ENCODE measurements at places on chromosomes 11 and 22.

DNA sequence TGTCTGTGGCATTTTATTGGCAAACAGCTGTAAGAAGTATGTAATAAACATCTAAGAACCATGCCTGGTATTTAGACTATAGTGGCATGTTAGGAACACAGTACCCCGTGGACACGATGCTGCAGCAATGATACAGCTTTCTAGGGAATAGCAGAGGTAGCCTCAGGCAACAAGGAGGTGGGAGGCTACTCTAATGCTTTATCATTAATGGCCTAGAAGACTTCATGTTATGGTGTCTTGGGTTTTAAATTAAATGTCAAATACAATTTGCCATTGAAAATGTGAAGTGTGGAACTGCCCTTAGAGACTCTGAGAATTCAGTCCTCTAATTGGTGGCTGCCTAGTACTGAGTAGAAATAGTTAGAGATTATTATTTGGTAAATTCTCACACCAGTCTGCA is 516.9 kb downstream of the CNTN5 start:
- no peak for DNase-seq

- no peak for DNase-seq
These were observed 428 bp downstream of the SCN3B start for GRCh38 chr11:123653827-123654565.

- DNase-seq: no peak
These were observed 578.4 kb upstream of the CCDC90B start for GRCh38 chr11:83864412-83865057.

GRCh38 chr22:26544489-26544888 is 32.2 kb upstream of the TFIP11 start:
- DNase-seq: no peak

DNA sequence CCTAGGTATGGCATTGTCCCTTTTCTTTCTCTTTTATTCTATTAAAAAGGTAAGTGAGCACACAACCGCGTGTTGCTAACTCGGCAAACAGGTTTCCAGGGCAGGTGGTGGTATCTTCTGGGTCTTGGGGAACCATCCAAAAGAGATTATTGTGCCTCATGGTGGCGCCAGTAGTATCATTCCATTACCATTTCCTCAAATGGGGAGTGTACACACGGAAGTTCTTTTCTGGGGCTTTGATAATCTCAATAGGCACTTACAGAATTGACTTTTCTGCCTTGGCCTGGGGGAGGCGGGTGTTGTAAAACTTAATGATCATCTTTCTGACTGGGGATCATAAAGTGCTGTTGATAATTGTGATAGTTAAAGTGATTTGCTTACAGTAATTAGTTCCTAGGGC is 234.1 kb downstream of the KIRREL3 start:
- no peak for DNase-seq

DNA sequence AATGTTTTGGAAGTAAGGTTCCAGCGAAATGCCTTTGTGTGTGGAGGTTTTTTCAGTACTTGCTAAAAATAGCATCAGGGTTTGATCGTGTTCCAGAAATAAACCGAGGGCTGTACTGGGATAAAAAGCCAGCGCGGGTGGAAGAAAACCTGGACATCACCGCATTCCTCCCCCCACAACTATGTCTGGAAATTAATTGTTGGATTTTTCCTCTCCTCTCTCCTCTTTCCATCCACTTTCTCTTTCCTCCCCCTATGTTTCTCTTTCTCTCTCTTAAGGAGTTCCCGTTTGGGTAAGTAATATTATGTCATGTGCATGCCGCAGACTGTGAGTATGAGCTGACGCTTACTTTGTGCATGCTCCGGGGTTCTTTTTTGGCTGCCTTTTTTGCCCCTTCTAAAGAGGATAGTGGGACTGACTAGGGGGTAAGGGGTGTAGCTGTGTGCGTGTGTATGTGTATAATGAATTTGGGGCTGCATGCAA is 104.2 kb upstream of the HSD17B12 start:
- no peak for DNase-seq

DNA sequence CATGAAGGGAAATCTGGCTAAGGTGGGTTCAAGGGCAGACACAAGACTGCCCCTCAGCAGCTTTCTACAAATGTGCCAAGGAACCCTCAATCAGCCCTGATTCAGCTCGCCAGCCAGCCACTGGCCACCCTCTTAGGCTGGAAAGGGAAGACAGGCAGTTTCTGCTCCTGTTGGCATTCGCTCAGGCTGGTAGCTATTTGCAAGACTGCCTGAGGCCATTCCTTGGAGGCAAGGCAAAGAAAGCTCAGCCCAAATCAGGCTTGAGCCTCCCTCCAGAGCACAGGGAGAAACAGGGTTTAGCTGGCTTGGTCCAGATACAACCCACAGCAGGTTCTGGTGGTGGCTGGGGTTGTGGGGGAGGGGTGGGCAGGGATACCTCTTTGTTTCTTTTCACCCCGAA is 19.2 kb downstream of the TP53I11 start:
- DNase-seq: no peak

GRCh38 chr11:96035740-96036078 is 111.8 kb upstream of the MTMR2 start:
- DNase-seq: no peak

GRCh38 chr11:20205807-20206206 is 45.5 kb upstream of the DBX1 start:
- no peak for DNase-seq

DNA sequence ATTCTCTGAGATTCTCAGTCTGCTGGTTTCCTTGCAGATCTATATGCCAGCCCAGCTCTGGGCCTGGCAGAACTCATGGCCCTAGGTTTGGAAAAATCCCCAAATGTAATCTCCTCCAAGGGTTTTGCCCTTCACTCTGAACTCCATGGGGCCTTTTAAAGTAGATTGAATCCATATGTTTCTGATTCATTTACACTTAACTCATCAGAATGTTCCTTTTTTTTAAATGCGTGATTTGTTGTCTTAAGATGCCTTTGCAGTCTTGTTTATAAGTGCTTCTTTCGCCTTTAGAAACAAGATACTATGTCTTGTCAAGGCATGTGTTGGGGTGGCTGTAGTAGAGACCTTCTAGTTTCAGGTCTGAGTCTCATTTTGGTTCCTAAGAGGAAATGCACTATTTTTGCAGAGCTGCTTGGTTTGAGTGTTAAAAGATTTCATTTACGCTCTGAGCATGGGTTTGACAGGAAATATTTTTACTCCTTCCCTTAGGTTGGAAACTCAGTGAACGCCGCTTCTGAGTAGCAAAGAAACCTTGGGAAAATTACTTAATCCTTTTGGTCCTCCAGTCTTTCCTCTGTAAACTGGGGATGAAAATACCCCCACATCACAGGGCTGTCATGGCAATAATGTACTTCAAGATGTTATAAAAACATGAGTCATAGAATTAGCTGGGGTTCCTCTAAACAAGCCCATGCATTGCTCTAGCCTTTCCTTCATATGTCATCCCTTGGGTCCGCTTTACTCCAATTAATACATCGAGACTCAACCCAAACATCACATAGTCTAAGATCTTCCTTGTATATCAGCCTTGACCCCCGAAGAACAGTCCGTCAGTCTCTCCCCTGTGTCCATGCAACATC is 83.5 kb downstream of the SNX19 start:
- no peak for DNase-seq

GRCh38 chr11:83723999-83724398 is 437.8 kb upstream of the CCDC90B start:
- no peak for DNase-seq

- DNase-seq: no peak
These were observed 452.6 kb downstream of the NELL1 start for GRCh38 chr11:21121991-21122390.

DNA sequence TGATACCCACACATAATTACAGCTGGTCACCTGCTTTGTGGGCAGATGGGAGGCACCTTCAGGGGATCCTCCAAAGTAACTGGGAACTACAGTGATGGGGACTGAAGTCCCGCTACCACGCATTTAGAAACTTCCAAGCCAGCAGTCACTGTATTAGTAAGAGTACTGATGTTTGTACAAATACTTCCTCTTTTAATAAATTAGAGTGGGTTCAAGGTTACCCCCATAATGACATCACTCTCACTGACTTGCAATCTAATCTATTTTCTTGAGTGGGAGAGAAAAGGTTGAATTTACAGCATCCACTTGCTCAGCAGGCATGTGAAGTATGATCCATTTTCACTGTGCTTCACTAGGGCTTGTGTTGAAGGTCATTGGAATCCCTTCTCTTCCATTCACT is 72.1 kb upstream of the TIMP3 start:
- DNase-seq: no peak

DNA sequence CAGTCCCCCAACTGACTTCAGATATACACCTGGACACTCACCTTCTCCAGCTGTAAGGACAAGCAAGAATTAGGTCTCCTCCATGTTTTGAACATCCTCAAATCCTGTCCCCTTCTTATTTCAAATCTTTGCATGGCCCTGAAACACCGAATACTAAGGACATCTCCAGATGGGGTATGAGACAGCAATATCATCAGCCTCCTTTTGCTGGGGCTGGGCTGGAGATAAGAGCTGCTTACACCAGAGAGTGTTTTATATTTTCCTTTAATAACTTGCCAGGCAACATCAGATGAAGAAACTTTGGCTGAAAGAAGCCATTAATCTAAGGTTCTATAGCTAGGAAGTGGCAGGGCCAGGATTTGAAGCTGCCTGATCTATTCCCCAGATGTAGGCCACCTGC is 21.6 kb downstream of the TUG1 start:
- DNase-seq: no peak

GRCh38 chr11:130707217-130707616 is 209.1 kb downstream of the SNX19 start:
- DNase-seq: no peak

GRCh38 chr11:12249590-12250260 is 127.6 kb upstream of the PARVA start:
- no peak for DNase-seq

DNA sequence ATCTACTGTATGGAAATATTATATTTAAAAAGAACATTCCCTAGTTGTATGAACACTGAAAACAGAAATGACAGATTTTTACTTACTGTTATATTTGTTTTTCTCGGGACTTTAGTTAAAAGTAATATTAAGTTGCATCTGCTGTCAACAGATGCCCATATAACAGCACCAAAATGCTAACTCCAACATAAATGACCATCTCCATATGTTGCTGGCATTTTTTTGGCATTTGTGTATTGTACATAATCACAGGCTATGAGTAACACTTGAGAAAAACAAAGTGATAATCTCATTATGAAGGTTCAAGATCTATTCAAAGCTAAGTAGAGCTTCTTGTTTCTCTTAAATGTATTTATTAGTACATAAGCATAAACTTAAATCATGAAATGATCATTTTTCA is 172.0 kb downstream of the CNTN5 start:
- no peak for DNase-seq

GRCh38 chr22:27433585-27434190 is 367.9 kb downstream of the MN1 start:
- DNase-seq: no peak

DNA sequence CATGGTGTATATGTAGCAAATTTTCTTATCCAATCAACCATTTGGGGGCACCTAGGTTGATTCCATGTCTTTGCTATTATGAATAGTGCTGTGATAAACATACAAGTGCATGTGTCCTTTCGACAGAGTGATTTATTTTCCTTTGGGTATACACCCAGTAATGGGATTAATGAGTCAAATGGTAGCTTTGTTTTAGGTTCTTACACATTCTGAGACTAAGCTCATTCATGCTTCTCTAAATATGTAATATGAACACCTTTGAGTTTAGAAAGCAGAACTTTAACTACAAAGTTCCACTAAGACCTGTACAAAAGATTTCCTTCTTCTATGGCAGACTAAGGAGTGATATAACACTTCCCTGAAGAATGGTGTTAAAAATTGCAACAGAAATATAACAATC is 627.0 kb downstream of the KCNA4 start:
- no peak for DNase-seq

DNA sequence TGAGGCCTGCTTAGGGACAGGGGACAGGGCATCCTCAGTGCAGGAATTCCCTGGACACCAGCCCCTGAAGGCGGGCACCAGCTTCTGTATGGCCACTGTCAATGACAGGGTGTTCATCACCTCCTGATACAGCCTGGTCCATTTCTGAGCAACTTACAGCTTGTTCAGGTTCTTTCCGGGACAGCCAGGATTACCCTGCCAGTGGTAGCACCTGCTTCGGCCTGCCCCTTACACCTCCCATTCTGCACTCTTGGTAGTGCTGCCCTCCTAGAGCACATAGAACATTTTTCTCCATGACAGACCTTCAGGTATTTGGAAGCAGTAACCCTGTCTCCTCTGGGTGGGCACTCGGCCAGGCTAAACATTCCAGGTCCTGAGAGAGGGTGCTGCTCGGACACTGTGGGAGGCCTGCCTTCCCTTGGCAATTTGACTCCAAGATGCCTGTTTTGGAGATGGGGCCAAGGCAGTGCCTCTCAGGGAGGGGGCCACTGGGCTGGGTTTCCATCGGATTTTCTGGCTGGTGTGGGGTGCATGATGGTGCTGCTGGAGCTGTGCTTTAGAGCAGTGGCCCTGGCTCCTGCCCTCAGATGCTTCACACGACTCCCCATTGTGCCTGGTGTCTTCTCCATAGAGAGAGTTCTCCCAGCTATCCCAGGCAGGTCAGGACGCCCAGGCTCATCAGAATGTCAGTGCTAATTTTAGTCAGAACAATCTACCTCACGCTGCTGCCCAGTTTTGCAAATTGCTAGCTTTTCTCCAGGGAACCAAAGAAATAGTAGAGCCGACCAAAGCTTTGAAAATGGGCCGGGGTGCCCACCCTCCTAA is 1.2 kb downstream of the GAL3ST3 start:
- DNase-seq: no peak

- peak; percentile 87 for DNase-seq
These were observed 2.8 kb upstream of the CDKN1C start for GRCh38 chr11:2888266-2888968.

GRCh38 chr11:25910086-25910485 is 421.8 kb upstream of the ANO3 start:
- DNase-seq: no peak

GRCh38 chr11:101741479-101742175 is 157.8 kb upstream of the TRPC6 start:
- no peak for DNase-seq

GRCh38 chr11:28086569-28086968 is 21.4 kb downstream of the KIF18A start:
- no peak for DNase-seq

GRCh38 chr22:29109822-29110221 is 37.0 kb downstream of the KREMEN1 start:
- no peak for DNase-seq

GRCh38 chr11:68583041-68583446 is 101.3 kb upstream of the GAL start:
- DNase-seq: no peak

DNA sequence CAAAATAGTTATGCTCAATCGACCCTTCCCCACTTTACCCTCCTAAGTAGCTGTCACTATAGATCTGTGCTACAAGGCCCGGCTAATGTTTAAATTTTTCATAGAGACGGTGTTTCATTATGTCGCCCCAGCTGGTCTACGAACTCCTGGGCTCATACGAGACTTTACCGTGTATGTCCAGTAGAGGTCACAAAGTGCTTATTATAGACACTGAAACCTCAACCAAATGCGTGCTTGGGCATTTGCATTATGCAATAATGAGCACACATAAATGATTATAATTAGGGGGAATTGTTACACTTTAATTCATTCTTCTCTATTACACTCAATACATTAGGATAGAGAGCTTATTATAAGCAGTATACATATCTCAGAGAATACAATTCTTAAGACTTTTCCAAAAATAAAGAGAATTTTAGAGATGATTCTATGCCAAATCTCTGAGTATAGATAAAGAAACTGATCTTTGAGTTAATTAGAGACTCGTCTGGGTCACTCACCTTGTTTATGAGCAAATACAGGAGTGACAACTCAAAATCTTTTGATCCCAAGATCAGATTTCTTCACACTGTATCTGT is 12.5 kb upstream of the MRPL16 start:
- peak; percentile 53 for DNase-seq

All from CD4-positive, alpha-beta T cell treated with Interleukin-15 for 4 hours (primary cell).